SJCRH30 (cell line): ENCODE measurements at places on chromosomes 6 and 20.
A peak's percentile ranks its signal among the peaks of the same experiment; 100 is the strongest.

DNA sequence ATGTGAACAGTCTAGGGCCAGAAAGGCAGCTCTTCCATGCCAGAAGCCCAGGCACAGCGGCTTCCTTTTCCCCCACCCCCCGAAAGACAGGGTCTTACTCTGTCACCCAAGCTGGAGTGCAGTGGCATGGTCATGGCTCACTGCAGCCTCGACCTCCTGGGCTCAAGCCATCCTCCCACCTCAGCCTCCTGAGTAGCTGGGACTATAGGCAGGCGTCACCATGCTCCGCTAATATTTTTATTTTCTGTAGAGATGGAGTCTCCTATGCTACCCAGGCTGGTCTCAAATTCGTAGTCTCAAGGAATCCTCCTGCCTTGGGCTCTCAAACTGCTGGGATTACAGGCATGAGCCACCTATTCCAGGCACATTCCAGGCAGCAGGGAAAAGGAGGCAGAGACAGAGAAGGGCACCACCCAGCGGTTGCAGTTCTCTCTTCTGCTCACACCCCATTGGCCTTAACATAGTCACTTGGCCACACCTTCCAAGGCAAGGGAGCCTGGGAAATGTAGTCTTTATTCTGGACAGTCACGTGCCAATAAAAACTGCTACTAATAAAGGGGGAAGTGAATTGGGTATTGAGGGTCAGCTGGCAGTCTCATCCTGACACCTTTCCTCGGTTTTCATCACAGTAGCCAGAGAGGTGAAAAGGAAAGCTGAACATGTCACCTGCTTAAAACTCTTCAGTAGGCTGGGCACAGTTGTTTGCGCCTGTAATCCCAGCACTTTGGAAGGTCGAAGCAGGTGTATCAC lies 205.9 kb downstream of the ZMYND8 start:
- DNase-seq, result peak; percentile 75

DNA sequence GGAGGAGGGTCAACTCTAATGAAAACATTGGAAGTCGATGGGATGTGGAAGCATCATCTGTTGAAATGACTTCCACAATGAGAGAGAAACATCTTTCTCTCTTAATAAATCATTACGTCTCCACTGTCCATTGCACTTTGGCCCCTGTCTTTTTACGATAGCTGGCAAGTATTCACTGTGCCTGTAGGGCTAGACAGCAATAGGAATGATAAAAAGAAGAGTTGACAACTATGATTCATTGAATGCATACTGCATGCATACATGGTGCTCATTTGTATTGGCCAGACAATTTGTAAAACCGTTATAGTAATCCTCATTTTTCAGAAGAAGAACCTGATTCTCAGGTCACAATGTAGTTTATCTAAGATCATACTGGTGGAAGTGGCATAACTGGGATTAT lies 220.3 kb downstream of the KCNQ5 start:
- no peak for DNase-seq

- DNase-seq, result no peak
These were observed 7.6 kb downstream of the ARFGEF2 start for GRCh38 chr20:48928832-48929725.

DNA sequence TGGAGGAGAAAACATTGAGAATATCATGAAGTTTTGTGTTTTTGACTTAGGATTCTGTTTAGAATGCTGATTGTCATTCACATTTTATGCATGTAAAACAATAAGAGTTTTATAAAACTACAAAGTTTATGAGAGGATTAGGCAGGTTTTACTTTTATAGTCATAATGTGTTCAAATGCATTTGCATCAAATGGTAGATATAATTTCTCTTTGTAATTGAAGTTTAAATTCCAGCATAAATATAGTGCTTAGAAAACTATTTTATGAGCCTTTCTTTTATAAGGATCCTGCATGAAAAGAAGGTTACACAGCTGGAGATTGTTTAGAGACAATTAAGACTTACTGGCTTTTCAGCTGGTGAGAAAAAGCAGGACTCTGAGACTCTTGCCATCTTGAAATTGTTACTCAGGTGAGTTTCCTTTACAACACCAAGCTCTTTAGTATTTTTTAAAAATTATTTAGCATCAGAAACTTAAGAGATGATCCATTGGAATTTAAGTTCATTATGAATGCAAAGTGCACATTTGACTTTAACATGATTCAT lies 157.1 kb upstream of the MAN1A1 start:
- no peak for DNase-seq

GRCh38 chr20:17796091-17796563 lies 96.4 kb downstream of the BANF2 start:
- no peak for DNase-seq

GRCh38 chr6:105591053-105591452 lies 188.2 kb upstream of the PREP start:
- DNase-seq, result no peak

DNA sequence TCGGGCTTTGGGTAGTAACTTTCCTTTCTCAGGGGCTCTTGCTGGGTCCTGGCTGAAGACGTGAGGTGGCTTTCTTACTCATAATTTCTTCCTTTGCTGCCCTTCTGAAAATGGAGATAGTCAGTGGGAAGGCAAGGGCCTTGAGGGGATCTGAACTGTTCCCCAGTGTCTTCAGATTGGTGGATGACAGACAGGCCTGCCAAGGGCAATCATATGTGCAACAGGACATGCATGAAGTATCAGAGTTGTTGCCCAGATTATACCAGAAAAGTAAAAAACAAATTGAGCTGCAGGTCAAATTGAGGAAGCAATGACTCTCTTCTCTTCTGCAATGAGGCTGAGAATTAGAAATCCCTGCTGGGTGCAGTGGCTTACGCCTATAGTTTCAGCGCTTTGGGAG lies 71.6 kb upstream of the PAX1 start:
- no peak for DNase-seq

DNA sequence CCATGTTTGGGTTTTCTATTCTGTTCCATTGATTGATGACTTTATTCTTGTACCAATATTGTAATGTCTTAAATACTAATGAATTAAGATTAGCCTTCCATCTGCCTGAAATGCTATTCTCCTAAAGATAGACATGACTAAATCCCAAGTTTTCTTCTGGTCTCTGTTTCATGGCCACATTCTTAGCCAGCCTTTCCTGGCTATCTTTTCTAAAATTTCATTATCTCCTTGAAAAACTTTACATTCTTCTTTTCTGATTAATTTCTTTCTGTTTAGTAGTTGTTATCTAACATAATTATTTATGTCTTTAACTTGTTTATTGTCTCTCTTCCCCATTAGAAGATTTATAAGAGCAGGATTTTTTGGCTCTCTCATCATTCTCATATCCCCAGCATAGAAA lies 4.4 kb upstream of the PRIM2 start:
- DNase-seq, result no peak

GRCh38 chr6:79201983-79202382 lies 32.5 kb downstream of the HMGN3 start:
- no peak for DNase-seq

DNA sequence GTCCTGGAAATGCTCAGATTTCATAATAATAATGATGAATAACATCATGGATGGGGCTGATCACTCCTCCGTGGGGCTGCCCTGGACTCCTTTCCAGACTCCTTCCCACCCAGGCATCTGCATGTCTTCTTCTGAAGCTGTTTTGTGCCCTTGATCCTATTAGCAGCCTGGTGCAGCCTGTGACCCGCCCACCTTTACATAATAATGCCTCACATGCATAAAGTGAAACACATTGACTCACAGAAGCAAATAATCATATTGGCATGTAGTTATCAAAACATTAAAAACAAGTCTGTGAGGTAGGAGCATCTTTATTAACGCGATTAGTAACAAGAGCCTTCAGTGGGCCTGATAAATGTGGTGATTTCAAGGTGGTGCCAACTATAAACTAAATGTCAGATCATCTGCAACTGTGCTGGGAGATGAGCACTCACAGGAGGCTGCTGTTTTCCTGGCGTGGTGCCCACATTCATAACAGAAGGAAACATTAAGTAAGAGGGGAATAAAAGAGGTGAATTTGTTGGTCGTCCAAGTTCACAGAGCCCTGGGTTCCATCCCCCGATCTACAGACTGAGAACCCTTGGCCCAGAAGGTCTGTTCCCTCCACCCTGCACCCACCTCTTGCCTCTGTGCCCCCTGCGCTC lies 344.7 kb downstream of the CDH4 start:
- no peak for DNase-seq

DNA sequence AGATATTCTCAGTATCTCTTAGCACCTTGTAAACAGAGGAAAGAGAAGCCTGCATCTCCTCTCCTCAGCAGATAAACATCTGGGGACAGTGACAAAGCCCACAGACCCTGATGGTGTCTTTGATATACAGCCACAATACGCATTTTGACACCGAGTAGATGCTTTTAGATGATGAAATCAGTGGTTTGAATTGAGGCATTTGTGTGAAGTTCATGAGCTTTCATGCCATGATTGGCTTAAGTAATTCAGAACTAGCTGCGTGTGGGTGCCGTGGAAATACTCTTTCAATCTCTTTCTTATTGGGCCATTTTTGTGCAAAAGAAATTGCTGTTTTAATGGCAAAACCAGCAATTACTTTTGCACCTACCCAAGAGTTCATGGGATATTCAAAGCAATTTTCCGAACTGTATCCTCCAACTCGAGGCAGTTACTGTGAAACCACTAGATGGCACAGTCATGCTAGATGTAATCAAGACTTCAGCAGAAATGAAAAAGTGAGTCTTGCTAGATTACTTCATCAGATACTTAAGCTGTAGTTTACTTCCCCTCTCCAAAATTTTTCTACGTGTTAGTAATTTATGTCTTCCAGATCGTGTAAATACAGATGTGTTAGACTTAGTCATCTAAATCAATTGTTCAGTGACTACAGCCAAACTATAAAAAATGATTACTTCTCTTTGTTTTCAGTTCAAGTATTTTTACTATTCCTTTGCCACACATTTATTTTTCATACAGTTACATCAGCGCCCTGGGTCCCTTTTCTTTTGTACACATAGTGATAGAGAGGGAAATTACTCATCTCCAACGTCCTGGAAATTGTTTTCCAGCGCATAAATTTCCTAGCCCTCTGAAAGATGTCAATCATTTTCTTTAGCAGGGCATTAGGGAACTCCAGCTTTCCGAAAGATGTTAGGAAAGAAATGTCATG lies 49.4 kb downstream of the IYD start:
- peak; percentile 85 for DNase-seq

- DNase-seq, result no peak
These were observed 86.0 kb downstream of the MBOAT1 start for GRCh38 chr6:20126102-20126752.

DNA sequence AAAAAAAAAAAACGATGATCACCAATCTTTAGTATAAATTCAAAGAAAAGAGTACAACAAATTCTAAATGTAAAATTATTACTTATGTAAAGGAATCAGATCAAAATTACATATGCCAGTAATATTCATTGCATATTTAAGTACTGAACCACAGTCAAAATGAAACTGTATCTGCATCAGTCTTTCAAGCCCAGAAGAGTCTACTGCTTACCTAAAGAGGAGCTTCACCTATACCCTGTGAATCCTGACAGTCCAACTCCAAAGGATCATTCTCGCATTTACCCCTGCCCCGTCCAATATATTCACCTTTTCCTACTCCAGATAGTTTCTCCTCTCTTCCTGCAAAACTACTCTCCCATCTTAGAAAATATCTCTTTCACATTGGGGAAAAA lies 9.2 kb downstream of the ATG5 start:
- DNase-seq, result no peak

DNA sequence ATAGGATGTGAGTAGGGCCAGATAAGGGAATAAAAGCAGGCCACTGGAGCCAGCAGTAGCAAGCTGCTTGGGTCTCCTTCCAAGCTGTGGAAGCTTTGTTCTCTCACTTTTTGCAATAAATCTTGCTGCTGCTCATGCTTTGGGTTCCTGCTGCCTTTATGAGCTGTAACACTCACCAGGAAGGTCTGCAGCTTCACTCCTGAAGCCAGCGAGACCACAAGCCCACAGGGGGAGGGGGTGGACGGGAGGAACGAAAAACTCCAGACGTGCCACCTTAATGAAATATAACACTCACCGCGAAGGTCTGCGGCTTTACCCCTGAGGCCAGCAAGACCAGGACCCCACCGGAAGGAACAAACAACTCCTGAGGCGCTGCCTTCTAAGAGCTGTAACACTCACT lies 1324.4 kb upstream of the EYS start:
- DNase-seq, result no peak

- no peak for DNase-seq
These were observed 301.4 kb upstream of the TBX18 start for GRCh38 chr6:85065831-85066230.

- no peak for DNase-seq
These were observed 101.0 kb upstream of the DTNBP1 start for GRCh38 chr6:15763837-15764236.

DNA sequence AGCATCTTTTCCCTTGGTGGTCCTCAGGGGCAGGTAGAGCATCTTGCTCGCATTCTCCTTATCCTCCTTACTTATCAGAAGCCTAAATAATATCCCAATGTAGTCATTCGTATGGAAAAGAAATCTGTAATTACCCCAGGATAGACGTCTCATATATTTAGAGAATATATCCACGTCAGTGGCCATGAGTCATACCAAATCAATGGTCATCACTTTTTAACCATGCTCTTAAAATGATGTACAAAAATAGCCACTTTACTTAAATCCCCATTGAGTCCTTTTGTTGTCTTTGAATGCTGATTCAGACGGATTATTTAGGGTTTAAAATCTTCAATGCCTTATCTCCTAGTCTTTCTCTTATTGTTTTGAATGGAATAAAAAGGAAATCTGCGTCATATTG lies 231.7 kb upstream of the STXBP5 start:
- no peak for DNase-seq

GRCh38 chr20:16257021-16257420 lies 316.2 kb downstream of the KIF16B start:
- DNase-seq, result peak; percentile 85

DNA sequence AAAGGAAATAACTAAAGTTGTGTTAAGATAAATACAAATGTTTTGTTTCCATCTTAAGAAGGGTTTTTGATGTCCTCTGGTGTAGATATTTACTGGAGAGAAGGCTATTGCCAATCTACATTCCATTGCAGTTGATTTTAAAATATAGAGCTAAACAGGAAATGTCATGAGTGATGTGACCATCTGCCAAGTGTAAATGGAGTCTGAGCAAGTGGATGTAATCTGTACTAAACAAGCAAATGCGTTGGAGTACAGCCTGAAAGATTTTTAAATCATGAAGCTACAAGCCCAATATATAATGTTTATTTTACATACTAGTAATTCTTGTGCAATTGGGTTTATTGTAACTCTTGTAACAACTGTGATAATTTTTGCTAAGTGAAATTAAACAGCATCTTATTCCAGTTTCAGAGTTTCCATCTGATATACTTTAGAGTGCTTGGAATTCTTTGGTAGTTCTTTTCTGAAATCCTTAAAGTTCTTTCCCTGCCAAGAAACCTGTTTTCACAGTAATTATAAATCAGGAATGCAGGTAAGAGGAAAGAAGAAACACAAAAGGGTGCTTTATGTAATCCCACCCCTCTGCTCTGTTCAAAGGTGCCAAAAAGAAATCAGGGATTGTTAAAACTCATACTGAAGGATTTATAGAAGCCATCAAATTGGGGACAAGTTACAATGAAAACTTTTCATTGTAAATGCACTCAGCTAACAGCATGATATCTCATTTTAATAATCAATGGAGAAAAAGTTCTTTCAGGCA lies 47.2 kb upstream of the FLRT3 start:
- peak; percentile 82 for DNase-seq

- DNase-seq, result peak; percentile 65
These were observed 49.8 kb downstream of the MAP3K7 start for GRCh38 chr6:90537027-90537426.
